ENCODE measurements at places on chromosomes 7 and 10.
A peak's percentile ranks its signal among the peaks of the same experiment; 100 is the strongest.

GRCh38 chr10:42111076-42111475 is 527.3 kb downstream of the ZNF33B start:
- DNase-seq, result no peak

DNA sequence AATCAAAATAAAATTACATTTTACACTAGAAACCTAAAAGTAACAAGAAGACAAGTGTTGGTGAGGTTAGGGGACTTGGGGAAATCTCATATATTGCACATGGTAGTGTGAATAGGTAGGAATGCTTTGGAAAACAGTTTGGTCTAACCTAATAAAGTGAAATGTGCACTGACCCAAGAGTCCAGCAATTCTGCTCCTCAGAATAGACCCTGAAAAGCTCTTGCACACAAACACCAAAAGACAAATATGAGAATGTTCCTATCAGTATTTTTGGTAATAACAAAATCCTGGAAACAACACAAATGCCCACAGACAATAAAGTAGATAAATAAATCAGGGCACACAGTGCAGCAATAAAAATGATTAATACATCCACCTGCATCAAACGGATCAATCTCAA is 165.7 kb downstream of the GRID1 start:
- no peak for DNase-seq

DNA sequence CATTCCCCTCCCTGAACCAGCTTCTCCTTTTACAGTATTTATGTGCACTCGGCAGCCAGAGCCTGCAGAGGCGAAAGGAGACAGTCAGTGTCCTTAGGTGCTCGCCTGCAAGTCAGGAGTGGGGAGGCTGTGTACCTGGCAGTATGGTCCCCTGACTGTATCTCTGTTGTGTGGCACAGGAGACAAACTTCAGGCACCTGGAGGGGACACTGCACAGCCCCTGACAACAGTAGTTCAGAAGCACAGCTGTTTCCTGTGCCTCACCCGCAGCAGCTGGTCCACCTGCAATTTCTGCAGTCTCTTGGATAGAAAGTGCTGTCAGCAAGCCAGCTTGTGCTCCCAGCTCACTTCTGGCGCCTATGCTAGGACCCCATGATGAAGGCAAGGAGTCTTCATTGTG is 73.4 kb upstream of the LAMB4 start:
- no peak for DNase-seq

GRCh38 chr7:125847692-125848091 is 918.1 kb upstream of the POT1 start:
- no peak for DNase-seq

- DNase-seq, result no peak
Observed at GRCh38 chr7:113285411-113285810, 167.1 kb upstream of the SMIM30 start.

- no peak for DNase-seq
Observed at GRCh38 chr10:80767963-80768362, 230.3 kb downstream of the SH2D4B start.

- DNase-seq, result no peak
Observed at GRCh38 chr7:7173956-7174632, 8.2 kb upstream of the C1GALT1 start.

GRCh38 chr10:10853954-10854353 is 163.7 kb upstream of the CELF2 start:
- DNase-seq, result no peak

- DNase-seq, result no peak
Observed at GRCh38 chr10:132589015-132589414, 51.4 kb downstream of the INPP5A start.

DNA sequence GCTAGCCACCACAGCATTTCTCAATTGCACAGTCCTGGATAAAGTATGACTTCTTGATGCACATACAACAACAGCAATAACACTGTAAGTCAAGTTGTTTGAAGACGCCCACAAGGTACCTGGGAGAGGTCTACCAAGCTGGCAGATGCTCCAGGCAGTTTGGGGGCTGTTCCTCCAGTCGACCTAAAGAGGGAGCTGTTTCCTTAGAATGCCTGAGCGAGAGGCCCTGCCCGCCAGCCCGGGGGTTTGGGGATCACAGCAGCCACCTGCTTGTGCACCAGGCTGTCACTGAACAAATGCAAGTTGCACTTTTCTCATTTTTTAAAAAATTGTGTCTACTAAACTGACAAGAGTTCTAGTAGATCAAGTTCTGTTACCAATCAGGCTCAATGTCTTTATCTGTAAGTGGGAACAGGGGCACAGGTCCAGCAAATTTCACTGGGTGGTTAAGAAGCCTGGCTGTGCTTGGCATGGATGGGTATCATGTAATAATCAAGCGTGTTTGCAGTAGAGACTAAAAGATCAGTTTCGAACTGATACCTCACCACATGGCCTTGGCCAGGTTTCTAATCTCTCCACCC is 193.8 kb upstream of the ADO start:
- DNase-seq, result peak; percentile 62

GRCh38 chr7:110104243-110104642 is 986.7 kb upstream of the LRRN3 start:
- DNase-seq, result no peak

GRCh38 chr7:44973610-44974401 is 5.0 kb downstream of the MYO1G start:
- no peak for DNase-seq

Data from activated CD8-positive, alpha-beta memory T cell treated with anti-CD3 and anti-CD28 coated beads for 4 hours (primary cell).